ENCODE measurements at places on chromosomes 6 and 20.

DNA sequence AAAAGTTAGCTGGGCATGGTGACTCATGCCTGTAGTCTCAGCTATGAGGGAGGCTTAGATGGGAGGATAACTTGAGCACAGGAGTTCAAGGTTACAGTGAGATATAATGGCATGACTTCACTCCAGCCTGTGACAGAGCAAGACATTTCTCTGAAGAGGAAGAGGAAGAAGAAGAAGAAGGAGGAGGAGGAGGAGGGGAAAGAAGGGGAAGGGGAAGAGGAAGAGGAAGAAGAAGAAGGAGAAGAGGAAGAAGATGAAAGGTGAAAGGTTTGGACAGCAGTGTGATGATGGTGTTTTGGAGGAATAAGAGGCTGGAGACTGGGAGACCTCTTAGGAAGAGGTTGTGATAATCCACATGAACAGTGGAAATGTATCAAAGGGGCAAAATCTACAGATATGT, 410.7 kb upstream of the JAG1 start:
- peak; percentile 11 for DNase-seq

DNA sequence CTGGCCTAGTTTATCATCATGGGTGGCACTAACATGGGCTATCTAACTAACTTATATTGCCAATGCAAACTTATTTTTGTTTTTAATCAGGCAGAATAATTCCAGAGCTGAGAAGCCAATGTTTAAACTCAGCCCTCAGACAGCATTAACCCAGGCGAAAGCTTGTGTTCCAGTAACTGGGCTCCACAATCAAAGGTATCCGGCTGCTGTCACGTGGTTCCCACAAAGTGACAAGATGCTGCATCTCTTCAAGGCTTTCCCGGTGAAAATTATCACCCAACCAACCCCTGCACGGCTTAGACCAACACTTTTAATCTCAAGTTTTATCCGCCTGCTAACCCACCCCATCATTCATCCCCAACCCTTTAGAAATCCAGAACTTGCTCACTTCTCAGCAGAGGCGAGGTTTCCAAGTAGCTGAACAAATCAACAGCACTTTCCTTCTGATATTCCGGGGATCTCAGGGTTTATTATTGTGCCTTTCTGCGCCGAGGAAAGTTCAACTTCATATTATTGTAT, 885 bp downstream of the MTCL3 start:
- no peak for DNase-seq

- no peak for DNase-seq
Observed at GRCh38 chr20:54067606-54068174, 2.7 kb downstream of the BCAS1 start.

- peak; percentile 86 for DNase-seq
Observed at GRCh38 chr6:56046576-56046975, 171.2 kb upstream of the BMP5 start.

- no peak for DNase-seq
Observed at GRCh38 chr6:166382500-166382932, 224 bp downstream of the MPC1 start.

GRCh38 chr6:168698923-168699322, 257.9 kb downstream of the SMOC2 start:
- no peak for DNase-seq

- DNase-seq: no peak
Observed at GRCh38 chr20:56826705-56827665, 197.9 kb downstream of the TFAP2C start.

DNA sequence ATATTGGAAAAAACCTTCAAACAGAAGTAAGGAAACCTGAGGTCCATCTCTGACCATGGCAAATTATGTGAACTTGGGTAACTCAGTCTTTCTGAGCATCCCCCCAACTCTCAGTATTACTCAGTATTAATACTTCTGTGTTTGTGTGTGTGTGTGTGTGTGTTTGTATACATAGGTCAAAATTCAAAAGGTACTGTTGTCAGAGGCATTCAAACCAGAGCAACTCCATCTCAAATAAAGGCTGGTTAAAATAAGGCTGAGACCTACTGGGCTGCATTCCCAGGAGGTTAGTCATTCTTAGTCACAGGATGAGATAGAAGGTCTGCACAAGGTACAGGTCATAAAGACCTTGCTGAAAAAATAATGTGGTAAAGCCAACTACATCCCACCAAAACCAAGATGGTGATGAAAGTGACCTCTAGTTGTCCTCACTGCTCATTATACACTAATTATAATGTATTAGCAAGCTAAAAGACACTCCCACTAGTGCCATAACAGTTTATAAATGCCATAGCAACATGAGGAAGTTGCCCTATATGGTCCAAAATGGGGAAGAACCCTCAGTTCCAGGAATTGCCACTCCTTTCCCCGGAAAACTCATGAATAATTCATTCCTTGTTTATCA, 33.3 kb upstream of the SLC22A16 start:
- peak; percentile 88 for DNase-seq

GRCh38 chr6:81777586-81778268, 25.2 kb upstream of the TENT5A start:
- no peak for DNase-seq

DNA sequence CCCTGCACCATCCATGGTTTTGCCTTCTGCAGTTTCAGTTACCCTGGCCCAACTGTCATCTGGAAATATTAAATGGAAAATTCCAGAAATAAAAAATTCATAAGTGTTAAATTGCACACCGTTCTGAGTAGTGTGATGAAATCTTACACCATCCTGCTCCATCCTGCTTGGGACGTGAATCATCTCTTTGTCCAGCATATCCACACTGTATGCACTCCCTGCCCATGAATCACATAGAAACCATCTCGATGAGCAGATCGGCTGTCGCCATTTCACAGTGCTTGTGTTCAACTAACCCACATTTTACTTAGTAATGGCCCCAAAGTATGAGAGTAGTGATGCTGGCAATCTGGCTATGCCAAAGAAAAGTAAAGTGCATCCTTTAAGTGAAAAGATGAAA, 105.9 kb upstream of the ID4 start:
- no peak for DNase-seq

- no peak for DNase-seq
Observed at GRCh38 chr20:25668446-25668845, 28.2 kb downstream of the ZNF337 start.

DNA sequence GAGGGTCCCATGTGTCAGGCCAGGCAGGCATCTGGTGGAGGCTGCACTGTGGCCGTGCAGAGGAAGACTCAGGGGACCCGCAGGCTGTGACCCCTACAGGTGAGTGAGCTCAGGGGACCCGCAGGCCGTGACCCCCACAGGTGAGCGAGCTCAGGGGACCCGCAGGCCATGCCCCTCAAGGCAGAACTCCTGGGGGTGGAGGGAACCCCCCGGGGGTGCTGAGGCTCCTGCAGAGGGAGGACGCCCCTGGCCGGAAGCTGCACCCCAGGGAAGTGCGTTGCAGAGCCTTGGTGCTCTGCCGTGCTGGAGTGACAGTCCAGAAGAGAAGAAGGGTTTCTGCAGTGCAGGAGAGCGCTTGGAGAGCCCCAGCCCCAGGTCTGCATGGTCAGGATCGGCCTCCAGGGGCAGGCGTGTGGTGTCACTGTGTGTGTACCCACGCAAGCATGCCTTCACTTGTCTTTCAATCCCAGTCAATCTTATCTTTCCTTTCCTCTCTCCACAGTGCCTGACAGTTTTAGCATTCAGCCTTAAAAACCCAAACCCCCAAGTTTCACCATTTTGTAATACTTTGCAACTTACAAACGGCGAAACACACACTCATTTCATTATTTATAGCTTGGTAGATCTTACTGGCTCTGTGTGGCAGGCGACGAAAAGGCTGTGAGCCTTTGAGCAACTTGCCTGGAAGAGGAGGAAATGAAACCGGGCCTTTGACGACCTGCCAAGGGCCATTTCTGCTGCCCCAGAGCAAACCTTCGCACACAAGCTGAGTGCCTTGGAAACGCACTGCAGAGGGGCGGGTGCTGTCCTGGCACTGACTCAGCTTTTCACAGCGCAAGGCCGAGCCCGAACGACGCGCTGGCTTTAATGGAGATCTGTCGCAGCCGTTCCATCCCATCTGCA, 101.4 kb upstream of the AGPAT4 start:
- DNase-seq: peak; percentile 19

- DNase-seq: no peak
Observed at GRCh38 chr6:3447005-3447404, 9.8 kb downstream of the SLC22A23 start.

DNA sequence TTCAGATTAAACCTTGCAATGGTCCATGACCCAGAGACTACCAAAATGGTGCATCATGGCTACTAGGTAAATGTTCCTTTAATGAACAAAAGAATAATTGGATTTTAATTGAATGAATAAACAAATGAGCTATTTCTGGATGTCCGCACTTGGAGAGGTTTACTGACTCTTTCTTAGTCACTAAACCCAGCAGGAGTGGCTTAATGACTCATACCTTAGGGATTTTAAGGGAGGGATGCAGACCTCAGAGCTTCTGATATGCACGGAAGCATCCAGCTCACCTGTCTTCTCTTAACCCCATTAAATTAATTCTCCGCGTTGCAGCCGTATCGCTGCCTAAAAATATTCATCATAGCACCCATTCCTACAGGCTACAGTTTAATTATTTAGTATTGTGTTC, 970.0 kb upstream of the SLC35B3 start:
- DNase-seq: no peak

GRCh38 chr6:29743025-29743424, 19.8 kb downstream of the HLA-F start:
- DNase-seq: no peak

- DNase-seq: no peak
Observed at GRCh38 chr20:61940976-61941720, 124.5 kb downstream of the TAF4 start.

DNA sequence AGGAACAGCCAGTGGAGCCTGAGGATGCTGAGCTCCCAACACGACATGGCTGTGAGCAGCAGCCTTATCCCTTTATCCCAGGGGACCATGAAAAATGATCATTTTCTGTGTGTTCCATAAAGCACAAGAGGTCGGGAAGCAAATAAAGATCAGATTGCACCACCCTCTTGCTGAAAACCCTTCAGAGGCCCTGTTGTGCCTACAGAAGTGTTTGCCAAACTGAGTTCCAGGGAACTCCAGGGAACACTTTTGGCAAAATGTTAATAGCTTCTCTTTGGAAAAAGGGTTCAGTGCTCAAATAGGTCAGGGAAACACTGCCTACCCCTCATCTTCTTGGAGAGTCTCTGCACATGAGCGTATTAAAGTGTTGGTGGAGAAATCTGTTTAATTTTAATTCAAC, 24.4 kb downstream of the ARMC2 start:
- no peak for DNase-seq

GRCh38 chr6:84773431-84774156, 9.2 kb upstream of the TBX18 start:
- DNase-seq: no peak

DNA sequence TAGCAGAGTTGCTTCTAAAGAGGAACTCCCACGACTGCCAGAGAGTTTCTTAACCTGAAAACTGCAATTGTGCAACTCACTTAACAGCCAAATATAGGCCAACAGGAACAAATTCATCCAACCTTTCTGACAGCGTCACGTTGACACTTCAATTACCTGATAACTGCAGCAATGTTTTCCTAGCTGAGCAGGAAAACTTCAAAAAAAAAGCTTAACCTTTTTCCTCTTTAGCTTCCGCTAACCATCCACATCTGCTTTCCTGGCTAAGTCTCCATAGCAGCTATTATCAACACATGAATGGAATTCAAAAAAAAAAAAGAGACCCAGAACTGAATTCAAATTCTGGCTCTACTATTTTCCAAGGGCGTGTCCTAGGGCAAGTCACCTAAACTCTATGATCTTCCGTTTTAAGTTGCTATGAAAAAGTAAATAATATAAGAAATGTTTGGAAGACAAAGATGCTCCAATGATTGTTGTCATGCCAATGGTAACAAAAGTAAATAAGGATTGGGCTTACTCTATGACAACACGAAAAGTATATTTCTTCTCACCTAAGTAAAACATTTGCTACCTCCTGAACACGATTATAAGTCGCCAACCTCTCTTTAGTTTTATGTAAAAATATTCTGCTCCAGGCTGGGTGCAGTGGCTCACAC, 524.6 kb upstream of the JARID2 start:
- peak; percentile 75 for DNase-seq

- DNase-seq: no peak
Observed at GRCh38 chr6:150486048-150486447, 113.6 kb upstream of the PLEKHG1 start.

GRCh38 chr6:101393829-101394251, 332 bp downstream of the GRIK2 start:
- DNase-seq: no peak

GRCh38 chr6:155483858-155484257, 28.2 kb upstream of the NOX3 start:
- DNase-seq: no peak

- peak; percentile 34 for DNase-seq
Observed at GRCh38 chr20:50434653-50435396, 75.4 kb upstream of the PTPN1 start.

- DNase-seq: no peak
Observed at GRCh38 chr6:131117878-131118277, 17.4 kb upstream of the AKAP7 start.

DNA sequence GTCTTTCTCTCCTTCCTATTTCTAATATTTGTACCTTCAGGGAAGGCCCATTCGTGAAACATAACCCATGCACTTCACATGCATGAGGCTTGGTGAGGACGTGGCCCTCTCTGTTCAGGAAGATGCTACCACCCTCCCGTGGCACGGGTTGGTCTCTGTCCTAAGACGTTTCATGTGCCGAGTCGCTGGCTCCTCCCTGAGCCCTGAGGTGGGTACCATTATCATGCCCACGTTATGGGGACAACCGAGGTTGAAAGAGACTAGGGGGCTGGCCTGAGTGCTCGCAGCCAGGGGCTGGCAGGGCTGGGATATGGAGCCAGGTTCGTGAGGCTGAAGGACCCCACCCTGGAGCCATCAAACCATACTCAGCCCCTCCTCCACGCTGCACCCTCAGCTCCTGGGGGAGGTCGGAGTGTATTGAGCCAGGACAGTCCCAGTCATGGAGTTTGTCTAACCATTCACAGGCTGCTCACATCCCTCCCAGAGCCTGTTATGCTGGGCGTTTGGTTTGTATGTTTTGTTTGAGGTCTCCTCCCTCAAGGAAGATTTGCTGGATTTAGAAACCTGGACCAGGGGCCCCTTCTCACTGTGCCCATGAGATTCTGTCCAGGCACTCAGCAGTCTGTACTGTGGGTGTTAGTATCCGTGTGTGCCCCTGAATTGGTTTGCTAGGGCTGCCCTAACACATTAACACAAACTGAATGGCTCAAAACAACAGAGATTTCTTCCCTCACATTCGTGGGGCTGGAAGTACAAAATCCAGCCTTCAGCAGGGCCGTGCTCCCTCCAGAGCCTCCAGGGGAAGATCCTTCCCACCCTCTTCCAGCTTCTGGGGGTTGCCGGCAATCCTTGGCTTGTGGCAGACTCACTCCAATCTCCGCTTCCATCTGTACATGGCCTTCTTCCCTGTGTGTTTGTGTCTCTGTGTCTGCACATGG, 88.3 kb downstream of the ANKRD60 start:
- DNase-seq: no peak
